ENCODE measurements at places on chromosomes 13 and 19.

DNA sequence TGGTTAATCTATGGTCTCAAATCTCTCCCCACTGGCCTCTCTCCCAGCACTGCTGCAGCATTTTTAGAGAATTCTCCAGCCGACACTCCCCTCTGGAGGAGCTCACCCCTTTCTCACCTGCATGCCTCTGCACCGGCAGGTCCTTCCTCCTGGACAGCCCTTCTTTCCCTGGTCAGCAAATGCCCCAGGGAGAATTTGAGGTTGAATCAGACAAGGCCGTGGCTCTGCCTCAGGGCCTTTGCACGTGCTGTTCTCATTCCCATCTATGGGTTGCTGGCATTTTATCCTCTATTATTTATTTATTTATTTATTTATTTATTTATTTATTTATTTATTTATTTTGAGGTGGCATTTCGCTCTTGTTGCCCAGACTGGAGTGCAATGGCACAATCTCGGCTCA lies 1.4 kb upstream of the DOCK6 start:
- no peak for DNase-seq

GRCh38 chr19:1685046-1685445 lies 32.6 kb upstream of the TCF3 start:
- no peak for DNase-seq

- no peak for DNase-seq
Measured at GRCh38 chr19:16470911-16471811, 609 bp downstream of the EPS15L1 start.

DNA sequence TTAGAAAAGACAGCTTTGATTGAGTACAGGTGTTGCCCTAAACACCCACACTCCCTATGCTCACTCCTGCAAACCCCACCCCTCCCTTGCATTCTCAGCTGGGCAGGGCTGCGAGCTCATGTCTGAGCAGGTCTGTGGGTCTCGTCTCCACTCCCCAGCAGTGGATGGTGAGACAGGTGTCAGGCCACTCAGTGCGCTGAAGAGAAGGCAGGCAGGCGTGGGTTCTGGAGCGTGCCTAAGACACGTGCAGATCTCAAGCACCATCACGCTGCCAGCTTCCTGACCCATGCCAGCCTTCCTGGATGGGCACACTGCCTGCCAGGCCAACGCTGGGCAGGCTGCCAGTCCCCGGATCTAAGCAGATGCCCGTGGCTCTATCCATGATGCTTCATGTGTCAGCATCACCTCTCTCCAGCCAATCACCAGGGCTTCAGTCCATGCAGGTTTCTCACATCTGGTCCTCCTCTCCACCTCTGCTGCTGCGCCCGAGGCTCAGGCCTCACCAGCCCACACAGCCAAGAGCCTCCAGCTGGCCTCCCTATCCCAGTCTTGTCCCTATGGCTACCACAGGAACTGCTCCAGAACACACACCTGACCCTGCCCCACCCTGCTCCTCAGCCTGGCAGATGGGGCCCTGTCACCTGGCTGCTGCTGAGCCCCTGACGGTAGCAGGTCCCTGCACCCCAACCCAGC lies 42.6 kb downstream of the EPS15L1 start:
- DNase-seq = no peak

- DNase-seq = no peak
Measured at GRCh38 chr13:90238413-90238812, 1109.1 kb upstream of the MIR17HG start.

- no peak for DNase-seq
Measured at GRCh38 chr13:46178143-46178542, 3.8 kb downstream of the LCP1 start.

GRCh38 chr19:50542943-50543342 lies 25.3 kb downstream of the LRRC4B start:
- no peak for DNase-seq

- DNase-seq = no peak
Measured at GRCh38 chr19:38211151-38211591, 12.9 kb downstream of the DPF1 start.

DNA sequence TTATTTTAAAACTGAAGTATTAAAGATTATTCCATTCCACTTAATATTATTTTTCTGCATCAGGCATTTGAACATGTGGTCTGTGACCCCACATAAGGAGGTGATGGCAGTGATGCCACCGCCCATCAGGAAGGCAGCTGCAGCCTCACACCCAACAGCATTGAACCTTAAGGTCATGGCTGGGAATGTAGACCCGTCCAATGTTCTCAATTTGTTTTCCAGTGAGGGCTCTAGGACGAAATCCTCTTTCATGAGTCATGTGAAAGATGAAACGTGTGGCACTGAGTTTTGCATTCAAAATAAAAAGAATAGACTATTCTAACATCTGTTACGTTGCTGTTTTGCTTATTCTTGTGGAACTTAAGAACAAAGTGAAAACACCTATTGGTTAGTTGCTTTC lies 74.5 kb upstream of the ANKRD10 start:
- DNase-seq = no peak

DNA sequence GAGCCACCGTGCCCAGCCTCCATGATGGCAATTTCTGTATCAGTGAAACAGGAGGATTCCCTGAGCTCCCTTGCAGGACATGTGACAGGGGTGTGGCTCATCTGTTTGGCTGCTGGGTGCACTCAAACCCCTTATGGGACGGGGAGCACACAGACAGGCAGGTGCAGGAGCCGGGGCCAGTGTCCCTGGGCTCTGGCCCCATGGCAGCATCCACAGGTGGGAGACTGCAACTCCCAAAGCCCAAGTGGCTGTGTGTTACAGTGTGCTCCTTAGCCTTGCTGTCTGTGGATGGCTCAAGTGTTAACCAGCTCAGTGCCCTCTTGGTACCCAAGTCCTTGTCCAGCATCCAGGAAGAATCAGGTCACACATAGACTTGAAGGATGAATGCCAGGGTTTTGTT lies 14.6 kb downstream of the MBD3L1 start:
- no peak for DNase-seq

Measured in GOT3 (cell line).